ENCODE measurements at places on chromosomes 11 and 22.
A peak's percentile ranks its signal among the peaks of the same experiment; 100 is the strongest.

DNA sequence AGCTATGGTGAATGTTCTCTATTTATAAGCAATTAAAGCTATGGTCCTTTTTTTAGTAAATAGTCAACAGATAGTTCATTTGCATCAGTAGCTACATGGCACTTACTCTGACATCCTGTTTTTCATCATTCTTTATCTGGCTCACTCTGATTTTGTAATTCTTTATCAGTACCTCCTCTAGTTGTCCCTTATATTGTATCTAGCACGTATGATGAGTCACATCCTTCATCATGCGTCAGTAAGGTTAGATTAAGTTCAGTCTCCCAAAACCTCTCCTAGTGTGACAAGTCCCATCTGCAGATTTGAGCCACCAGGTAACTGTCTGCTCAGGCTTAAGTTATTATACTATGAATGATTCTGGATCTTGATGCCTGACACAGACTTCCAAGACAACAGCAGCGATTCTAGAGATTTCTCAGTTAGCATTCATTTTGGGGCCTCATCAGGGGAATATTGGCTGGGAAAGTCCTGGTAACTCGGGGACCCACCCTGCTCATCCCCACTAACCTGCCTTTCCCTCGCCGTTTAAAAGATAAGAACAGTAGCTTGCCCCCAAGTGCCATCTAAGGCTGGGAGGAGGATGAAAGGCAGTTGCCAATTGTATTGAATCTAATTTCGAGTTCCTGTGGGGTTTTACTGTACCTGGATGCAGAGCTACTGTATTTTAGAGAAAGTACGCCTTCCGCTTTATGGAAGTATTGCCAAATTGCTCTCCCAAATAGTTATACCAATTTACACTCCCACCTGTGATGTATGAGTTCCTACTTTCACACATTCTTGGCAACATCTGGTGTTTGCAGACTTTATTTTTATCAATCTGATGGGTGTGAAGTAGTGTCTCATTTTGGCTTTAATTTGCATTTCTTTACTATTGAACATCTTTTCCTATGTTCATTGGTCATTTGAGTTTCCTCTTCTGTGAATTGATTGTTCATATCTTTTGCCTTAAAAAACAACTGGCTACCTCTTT is 55.9 kb downstream of the ZC3H12C start:
- DNase-seq, result no peak

- DNase-seq, result no peak
Measured at GRCh38 chr11:64053699-64054098, 18.0 kb downstream of the FLRT1 start.

DNA sequence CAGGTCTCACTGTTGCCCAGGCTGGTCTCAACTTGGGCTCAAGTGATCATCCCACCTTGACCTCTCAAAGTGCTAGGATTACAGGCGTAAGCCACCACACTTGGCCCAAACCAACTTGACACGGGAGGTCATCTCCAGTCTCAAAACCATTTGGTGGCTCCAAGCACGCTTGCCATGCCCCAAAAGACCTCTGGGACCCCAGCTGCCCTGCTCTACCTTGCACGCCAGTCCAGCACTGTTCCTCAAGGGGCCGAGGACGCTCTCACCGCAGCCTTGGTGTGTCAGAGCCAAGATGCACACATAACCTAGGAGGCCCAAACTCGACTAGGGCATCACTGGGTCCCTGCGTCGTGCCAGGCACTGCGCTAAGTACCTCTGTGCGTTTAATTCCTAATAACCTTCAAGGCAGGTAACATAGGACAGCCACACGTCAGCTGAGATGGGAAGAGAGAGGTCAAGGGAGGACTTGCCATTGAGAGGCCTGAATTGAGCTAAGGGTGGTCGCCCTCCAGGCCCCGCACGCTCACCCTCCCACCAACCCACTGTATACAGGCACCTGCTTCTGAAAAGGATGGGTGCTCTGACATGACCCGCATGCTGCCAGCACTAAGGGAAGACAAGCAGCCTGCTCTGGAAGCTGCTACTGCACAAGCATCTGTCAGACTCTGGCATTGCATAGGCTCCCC is 4.6 kb upstream of the GAS2L1 start:
- no peak for DNase-seq

DNA sequence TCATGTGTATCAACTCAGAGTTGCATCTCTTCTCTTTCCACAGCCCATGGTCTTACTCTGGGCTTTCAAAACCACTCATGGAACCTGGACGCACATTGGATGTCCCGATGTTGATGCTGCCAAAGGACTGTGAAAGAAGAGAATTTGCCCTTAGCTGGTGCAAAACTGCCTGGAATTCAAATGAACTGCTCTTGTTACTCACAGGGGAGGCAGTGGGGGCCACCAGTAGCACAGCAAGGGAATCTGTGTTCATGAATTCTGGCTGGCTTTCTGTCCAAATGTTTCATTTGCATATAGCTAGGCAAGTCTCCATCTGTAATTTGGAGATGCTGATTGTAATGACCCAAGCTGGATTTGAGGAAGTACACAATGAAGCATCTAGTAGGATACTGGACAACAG is 24.9 kb downstream of the LMO2 start:
- DNase-seq, result no peak

- DNase-seq, result no peak
Measured at GRCh38 chr11:94769880-94770279, 1.7 kb downstream of the AMOTL1 start.

DNA sequence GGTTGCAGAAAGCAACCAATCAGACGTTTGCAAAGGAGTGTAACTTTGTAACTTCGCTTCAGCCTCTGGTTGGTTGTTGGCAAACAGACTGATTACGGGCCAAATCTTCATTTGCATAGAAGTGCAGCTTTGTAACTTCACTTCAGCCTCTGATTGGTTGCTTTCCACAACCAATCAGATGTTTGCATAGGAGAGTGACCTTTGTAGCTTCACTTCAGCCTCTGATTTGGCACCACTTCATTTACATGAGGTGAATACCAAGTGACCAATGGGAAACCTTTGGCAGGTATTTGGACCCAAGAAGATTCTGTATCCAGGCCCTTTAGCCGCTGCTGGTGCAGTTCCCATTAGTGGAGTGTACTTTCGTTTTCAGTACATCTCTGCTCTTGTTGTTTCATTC is 16.0 kb downstream of the USP47 start:
- DNase-seq, result no peak

- DNase-seq, result no peak
Measured at GRCh38 chr11:17516551-17517150, 27.6 kb downstream of the USH1C start.

DNA sequence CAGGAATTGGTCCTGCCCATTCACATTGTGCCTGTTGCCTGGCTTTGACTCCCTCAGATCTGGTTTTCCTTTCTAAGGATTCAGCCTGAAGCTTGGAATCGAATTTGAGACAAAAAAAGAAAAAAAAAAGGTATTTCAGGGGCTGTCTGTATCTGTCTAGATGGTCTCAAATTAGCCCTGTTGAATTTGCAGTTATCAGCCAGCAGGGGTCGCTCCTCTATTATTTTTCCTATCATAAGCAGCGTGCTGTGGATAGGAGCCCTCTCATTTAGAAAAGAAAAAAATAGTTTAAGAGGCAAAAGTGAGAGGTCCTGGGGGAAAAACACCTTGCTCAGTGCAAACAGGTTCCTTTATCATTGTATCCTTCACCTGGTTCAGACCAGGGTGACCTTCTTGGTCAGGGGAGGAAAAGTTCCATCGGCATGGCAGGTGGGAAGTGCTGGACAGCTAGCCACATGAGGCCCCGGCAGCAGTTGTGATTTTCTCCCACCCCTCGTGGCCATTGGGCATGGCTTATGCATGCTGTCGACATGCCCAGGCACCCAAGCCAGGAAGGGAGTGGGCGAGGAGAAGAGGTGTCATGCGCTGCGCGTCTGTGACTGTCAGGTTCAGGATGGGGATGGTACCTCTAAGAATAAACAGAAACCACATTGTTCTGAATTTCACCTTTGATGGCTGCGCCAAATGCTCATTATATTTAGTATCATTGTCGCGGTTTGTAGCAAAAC is 13.1 kb downstream of the OR5AK2 start:
- no peak for DNase-seq

- no peak for DNase-seq
Measured at GRCh38 chr22:33105501-33105911, 47.3 kb upstream of the SYN3 start.

- no peak for DNase-seq
Measured at GRCh38 chr11:64020976-64021756, 14.6 kb upstream of the FLRT1 start.

- no peak for DNase-seq
Measured at GRCh38 chr11:10561043-10561818, 7.2 kb downstream of the LYVE1 start.

GRCh38 chr11:107044503-107044902 is 26.2 kb upstream of the GUCY1A2 start:
- DNase-seq, result no peak

DNA sequence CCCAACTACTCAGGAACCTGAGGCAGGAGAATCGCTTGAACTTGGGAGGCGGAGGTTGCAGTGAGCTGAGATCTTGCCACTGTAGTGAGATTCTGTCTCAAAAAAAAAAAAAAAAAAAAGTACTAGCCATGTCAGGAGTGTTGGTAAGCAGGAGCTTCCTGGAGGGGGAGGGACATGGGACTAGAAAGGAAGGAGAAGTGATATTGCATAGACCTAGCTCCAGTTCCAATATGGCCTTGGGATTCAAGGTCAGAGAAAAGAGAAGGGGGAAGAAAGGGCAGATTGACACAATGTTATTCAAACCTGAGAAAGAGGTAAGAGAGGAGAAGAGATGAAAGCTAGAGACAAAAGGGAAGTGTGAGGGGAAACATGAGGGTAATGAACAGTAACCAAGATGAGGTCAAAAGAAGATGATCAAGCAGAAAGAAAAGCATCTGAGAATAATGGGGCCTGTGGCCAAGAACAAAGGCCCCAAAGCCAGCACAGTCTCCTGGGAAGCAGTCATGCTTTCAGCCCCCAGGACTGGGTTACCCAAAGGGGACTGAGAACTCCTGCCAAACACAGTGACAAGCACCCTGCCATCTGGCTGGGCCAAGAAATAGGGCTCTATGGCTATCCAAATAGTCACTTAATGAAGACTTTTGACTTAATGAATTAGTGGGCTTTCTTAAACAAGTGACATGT is 51.7 kb upstream of the FTH1 start:
- no peak for DNase-seq

GRCh38 chr11:12786450-12786849 is 112.2 kb downstream of the TEAD1 start:
- no peak for DNase-seq

DNA sequence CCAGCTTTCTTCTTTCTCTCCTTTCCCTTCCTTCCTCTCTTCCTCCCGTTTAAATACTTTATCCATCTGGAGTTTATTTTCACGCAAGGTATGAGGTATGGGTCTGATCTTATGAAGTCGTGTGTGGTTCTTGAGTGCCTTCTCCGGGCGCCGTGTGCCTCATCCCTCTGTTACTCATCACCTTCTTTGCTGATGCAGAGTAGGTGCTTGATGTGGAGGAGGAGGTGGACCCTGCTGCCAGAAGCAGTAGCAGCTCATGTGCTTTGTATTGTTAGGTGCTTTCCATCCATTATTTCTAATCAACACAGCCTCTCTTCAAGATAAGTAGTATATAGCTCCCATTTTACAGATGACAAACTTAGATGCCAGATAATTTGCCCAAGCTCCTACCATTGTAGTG is 47.0 kb downstream of the TNRC6B start:
- DNase-seq, result peak; percentile 63

GRCh38 chr22:20026996-20027601 is 6.2 kb downstream of the TANGO2 start:
- no peak for DNase-seq

DNA sequence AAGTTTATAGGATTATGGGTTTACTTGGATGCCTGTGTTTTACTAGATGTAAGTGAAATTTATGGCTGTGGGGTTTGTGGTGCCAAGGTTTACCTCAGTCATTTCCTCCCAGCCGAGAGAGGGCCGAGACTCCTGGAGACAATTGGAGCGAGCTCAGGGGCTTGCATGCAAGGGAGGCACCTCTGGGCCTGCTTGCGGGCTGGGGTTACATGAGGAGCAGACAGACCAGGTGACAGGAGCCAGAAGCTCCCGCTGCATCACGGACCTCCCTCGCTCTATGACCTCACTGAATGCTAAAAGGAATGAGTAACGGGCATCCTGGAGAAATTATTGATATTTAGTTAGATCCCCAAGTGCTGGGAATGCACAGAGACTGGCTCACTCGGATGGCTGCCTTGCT is 275.2 kb upstream of the KIRREL3 start:
- DNase-seq, result no peak

- peak; percentile 74 for DNase-seq
Measured at GRCh38 chr11:64204464-64204989, 2.0 kb upstream of the FERMT3 start.

Measured in stimulated activated CD4-positive, alpha-beta T cell treated with anti-CD3 and anti-CD28 coated beads, Interleukin-2, amount 100 ng/mL, for 4 hours (primary cell).